Fibroblast of skin of right quadriceps (primary cell): ENCODE measurements at places on chromosomes 12 and 14.
A peak's percentile ranks its signal among the peaks of the same experiment; 100 is the strongest.

DNA sequence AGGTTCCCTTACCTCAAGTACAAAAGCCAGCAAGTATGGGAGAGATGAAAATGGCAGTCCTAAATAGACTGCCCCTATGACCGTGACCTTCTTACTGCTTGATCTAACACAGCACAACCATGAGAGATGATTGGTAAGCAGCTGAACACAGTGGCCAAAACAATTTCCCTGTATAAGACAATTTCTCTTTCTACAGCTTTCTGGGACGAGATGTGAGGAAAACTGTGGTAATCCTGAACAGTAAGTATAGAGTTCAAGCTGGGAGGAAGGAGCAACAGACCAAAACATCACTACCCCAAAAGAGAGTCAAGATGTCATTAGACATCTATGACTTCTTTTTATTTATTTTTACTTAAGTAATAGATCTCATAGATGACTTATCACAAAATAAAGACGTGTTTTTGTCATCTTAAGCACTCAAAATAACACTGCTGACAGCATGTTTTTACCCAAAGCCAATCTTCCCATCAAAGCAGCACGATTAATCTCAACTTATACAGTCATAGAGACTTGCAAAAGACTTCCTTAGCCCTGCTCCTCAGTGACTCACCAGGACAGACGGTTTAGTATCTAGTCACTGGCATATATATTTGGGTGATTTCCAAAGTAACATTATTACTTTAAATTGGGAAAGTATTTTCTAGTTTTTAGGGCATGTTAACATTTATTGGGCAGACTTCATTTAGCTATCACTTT is 3.7 kb downstream of the TMEM52B start:
- peak; percentile 89 for DNase-seq

- no peak for DNase-seq
Observed at GRCh38 chr14:93346926-93347721, at the start of gene COX8C. TSS of gene COX8C (plus strand) at chr14:93347182. CDS start at chr14:93347269, 87 bp downstream.

DNA sequence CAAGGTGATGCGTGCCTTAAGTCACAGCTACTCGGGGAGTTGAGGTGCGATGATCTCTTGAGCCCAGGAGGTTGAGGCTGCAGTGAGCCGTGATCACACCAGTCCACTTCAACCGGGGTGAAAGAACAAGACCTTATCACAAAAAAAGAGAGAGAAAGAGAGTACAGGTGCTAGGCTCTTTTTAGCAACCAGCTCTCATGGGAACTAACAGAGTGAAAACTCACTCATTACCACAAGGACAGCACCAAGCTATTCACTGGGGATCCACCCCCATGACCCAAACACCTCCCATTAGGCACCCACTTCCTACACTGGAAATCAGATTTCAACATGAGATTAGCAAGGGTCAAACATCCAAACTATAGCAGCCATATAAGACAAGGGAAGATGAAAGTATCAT is 164.2 kb downstream of the NDUFA12 start:
- no peak for DNase-seq

DNA sequence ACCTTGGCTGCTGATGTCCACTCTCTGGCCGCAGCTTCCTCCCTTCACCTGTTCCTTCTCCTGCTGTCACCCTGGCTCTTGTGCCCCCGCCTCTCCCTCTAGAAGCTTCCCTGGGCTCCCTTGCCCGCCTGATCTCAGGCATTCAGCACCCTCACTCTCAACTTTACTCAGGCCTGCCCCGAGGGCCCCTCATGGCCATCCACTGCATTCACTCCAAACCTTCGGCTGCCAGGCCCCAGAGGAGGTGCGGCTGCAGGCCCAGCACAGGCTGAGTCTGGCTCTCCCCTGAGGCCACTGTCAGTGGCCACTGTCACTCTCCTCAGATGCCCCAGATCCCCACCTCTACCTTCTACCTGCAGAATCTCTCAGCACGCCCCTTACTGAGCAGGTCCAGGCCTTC is 183.9 kb downstream of the ZFP36L1 start:
- DNase-seq = no peak

- no peak for DNase-seq
Observed at GRCh38 chr12:88693837-88694445, 113.7 kb upstream of the KITLG start.

DNA sequence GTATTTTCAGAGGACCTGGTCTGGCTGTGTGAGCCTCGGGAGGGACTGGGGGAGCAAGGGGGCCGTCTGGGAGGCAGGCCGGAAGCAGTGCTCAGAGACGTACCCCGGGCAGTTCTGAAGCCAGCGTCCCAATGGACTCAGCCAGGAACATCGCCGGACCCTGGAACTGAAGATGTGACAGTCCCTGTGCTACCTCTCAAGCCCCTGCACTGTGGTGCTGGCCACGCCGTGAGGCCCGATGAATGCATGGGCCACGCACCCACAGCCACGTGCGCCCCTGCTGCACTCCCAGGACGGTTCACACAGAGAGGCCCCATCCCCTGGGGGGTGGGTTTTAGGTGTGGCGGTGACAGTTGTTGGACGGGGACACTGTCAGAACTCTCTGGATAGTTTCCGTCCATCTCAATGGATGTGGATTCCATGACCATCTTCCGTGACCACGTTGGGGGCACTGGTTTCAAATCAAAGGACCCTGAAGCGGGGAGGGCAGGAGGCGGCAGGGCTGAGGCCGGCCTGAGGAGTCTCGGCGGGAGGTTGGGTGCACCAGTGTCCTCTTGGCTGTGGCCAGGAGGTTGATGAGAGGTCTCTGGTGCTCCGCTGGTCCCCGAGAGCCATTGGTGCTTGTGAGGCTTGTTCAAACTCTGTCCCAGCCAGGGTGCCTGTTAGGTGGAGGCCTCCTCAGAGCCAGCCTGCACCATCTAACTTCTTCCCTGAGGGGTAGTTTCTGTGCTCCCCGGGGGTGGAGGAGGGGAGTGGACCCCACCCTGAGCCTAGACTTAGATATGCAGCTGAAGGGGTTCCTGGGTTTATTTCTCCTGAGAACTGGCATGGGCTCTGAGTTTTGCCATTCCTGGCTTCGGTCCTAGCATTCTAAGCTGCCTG is 36.3 kb upstream of the TSPAN9 start:
- no peak for DNase-seq

- DNase-seq = no peak
Observed at GRCh38 chr12:6963016-6963731, 7.3 kb downstream of the PHB2 start.

GRCh38 chr12:7154042-7154441 is 23.9 kb downstream of the CLSTN3 start:
- DNase-seq = no peak

DNA sequence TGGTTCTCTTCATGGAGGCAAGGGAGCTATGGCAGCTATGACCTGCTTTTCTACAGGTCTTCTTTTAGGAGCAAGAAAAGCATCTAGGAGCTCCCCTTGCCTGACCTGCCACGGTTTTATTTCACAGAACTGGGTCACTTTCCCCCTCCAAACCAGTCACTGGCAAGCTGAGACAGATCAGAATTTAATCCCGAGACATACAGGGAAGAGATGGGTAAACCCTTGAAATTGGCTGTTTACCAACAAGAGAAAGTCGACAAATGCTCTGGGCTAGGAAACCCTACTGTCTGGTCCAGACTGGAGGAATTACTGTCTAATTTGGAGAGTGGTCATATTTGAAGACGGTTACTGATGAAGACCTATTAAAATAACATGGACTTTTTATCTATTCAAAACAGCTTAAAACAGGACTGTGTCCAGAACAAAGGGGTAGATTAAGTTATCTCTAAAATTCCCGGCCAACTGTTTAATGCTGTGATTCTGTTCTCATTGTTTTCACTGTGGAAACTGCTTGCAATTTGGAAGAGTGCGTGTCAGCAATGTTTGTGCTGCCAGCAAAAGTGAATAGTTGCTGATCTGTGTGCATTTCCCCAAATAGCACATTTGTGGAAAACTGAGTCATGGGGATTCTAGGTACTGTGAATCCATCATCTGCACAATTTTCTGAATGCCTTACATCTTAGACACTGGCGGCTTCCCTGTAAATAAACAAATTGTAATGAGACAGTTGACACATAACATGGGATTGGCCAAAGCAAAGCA is 73.4 kb upstream of the EEA1 start:
- DNase-seq = peak; percentile 92

GRCh38 chr12:130079279-130079678 is 83.0 kb upstream of the FZD10 start:
- DNase-seq = no peak

DNA sequence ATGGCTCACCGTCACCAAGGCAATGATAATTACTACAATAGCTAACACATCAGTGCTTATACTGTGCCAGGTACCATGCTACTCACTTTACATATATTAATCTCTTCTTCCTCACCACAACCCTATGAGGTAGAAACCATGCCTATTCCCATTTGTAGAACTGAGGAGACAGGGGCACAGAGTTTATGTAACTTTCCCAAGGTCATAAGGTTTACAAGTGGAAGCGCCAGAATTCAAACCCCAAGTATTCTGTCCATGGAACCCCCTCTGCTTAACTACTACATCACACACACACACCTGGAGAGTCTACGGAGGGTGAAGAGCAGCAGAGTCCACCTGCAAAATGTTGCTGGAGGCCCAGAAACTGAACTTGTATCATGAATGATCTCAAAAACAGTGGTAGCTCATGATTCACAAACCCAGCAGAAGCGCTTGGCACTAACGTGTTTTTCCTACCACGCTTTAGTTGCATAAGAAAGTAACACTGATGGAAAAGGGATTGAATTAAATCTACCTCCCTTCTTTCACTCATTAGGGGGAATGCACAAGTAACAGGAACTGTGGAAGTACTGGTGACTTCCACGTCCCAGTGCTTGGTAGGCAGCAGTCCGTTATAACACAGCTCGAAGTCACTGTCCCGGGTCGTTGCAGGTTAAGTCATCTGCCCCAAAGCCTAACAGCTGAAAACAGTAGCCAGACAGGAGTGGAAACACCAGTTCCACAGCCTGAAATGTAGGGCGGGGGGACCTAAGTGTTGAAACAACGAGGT is 2.0 kb downstream of the ITPR2 start:
- DNase-seq = no peak

GRCh38 chr14:94046696-94047250 is 20.6 kb downstream of the OTUB2 start:
- DNase-seq = no peak

GRCh38 chr14:31957565-31957964 is 119.5 kb upstream of the ARHGAP5 start:
- no peak for DNase-seq

DNA sequence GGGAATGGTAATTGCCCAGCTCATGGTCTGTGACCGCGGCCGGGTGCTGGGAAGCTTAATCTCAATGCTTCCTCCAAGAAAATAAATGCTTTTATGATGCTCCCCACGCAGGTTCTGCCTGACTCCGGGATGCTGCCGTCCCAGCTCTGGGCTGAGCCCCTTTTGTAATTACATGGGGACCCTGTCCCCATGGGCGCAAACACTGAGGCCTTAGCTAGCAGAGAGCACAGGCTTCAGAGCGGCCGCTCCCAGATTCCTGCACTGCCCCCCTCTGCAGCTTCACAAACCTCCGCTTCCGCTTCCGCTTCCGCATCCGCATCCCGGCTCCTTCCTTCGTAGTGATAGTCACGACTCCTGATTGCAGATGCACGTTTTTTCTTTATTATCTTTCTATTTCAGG is 129.5 kb downstream of the KIF26A start:
- no peak for DNase-seq

- DNase-seq = no peak
Observed at GRCh38 chr12:1353451-1353850, 240.9 kb downstream of the FBXL14 start.

- no peak for DNase-seq
Observed at GRCh38 chr14:76941544-76941943, 87.0 kb downstream of the IRF2BPL start.

DNA sequence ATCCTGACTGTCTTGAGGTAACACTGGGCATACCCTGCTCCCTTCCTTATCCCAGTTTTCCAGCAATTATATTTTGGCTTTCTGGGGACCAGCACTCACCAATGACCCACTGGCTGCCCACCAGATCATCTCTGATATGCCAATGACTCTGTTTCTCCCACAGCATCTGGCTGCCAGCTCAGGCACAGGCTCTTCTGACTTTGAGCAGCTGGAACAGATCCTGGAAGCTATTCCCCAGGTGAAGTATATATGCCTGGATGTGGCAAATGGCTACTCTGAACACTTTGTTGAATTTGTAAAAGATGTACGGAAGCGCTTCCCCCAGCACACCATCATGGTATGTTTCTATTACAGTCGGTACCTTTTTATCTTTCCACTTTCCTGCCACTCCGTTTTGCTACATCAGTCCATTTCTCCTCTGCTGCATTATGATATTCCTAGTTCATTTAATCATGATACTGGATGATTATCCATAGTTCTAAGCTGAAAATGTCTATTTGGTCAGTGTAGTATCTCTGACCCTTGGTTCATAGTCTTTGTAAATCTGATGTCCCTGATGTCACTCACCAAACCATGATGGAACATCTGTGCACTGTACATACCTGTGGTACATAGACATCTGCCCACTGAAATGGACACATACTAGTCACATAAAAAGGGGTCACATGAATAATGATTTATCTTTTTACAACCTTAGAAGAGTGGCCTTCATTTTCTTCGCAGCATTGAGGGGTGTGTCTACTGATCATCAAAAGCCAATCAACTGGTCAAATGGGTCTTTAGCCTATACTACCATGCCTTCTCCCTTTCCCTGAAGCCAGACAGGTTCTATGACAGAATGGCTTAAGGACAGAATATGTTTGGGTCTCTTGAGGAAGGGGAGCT is 3.3 kb downstream of the GMPR2 start:
- DNase-seq = no peak

DNA sequence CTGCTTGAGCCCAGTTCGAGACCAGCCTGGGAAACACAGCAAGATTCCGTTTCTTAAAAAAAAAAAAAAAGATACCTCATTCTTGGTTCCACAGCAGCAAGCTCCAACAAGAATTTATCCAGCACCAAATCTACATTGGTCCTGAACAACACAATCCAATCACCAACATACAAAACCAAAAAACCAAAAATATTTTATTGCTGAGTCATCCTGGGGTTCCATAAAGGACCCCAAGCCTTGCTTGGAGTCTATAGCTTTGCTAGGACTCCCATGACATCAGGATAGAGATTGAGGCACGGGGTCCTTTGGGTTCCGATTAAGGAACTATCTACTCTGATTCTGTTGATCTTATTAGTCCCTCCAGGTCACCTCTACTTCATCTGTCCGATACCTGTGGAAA is 7.7 kb downstream of the OSGEP start:
- no peak for DNase-seq

- DNase-seq = no peak
Observed at GRCh38 chr14:97381309-97381708, 584.1 kb downstream of the VRK1 start.

DNA sequence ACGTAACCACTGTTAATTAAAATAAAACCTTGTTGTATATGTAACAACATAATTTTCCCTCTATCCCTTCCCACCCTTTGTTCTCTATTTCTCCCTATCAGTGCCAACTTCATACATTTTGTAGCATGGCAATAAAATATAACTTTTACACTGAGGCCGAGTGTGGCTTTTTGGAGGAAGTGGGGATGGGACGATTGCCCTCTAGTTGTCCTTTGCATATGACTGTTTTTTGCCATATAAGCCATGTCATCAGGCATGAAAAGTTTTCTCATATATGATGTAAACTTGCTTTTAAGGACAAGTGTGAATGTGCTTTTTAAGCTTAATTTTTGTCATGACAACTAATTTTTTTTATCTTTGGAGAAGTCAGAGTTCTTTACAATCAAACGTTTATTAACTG is 6.2 kb upstream of the CCT2 start:
- DNase-seq = no peak

- DNase-seq = no peak
Observed at GRCh38 chr12:63325757-63326156, 174.8 kb upstream of the AVPR1A start.

- no peak for DNase-seq
Observed at GRCh38 chr14:58914279-58914855, 274.1 kb upstream of the DAAM1 start.

GRCh38 chr12:43758247-43758727 is 303 bp downstream of the PUS7L start:
- peak; percentile 28 for DNase-seq
